Endothelial cell (in vitro differentiated cells): ENCODE measurements at places on chromosomes 6 and 20. TPM values are rescaled to one million over a fixed set of nuclear protein-coding genes. Genes with fewer than 3 reads are reported as not detected.

GRCh38 chr6:135037541-135037940 lies 17.1 kb downstream of the HBS1L start:
- no peak for DNase-seq
- no peaks in the 10 kb centered on the region for H3K4me1 ChIP-seq
- H3K27ac ChIP-seq, result no peak overlapping the region
- peaks cover 3% of the 10 kb centered on the region for H3K36me3 ChIP-seq

Gene SLC24A3
- total RNA-seq, result 0.15 TPM

DNA sequence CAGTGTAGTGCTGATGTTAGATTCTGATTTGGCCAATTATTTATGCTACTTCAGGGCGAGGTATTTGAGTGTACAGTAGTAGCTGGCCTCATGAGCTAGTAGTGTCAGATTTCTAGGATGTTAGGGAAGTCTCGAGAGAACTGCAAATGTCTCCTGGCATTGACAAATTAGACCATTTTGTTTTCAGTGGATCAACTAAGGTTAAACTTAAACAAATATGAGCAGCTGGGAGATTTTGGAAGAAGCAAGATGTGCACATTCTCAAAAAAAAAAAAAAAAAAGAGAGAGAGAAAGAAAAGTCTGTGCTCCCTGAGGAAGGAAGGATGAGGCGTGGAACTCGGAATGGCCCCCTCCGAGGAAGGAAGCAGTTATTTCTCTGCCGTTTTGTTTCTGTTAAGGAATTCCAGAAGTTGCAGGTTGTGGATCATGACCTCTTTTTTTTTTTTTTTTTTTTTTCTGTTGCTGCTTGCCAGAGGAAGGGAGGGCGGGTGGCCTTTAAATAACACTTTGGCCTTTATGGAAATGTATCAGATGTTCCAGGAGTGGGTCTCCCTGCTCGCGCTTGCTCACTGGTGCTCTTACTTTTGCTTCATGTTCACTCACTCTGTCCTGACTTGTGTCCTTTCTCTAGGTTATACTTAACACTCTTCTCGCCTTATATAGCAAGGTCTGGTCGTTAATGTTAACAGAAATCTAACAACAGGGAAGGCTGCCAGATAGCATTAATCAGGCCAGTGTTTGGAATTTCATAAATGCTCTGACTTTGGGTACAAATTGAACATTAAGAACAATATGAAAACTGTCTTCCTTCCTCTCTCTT lies 124.4 kb downstream of the TCP11 start:
- peaks cover 3% of the 10 kb centered on the region for H3K27me3 ChIP-seq
- peaks cover 74% of the 10 kb centered on the region for H3K4me1 ChIP-seq
- DNase-seq, result no peak
- peaks cover 5% of the 10 kb centered on the region for H3K36me3 ChIP-seq
- H3K27ac ChIP-seq, result peak overlapping the region; percentile 65
- no peak overlapping the region for H3K4me3 ChIP-seq

DNA sequence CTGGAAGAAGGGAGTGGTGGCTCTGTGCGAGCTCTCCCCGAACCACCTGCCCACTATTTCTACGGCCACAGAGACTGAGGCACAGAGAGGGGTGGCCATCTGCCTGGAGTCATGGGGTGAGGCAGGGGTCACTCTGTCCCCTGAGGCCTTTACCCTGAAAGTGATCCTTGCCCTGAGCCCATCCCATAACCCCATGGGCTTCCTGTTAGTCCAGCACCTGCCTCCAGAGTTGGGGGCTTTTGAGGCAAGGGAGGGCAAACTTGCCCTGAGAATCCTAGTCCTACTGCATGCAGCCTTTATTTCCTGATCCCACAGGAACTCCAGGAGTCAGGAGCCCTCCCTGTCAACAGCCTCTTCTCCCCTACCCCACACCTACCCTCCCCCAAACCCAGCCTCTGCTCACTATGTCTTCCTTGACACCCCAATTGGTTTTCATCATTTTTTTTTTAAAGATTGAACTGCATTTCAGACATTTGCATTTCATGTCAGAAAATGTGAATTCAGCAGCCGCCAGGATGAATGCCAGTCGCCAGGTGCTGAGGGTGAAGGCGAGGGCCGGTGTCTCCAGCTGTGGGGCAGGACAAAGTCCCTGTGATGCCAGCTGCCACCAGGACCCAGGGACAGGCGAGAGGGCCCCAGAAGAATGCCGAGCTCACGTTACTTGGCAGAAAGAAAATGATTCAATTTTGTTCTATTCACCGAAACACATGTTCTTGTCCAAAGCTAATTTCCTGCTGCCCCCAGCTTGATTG lies 47.6 kb upstream of the NNAT start:
- peaks cover 5% of the 10 kb centered on the region for H3K36me3 ChIP-seq
- H3K27ac ChIP-seq, result no peak overlapping the region
- H3K27me3 ChIP-seq, result peaks cover 8% of the 10 kb centered on the region
- no peak overlapping the region for H3K4me3 ChIP-seq

DNA sequence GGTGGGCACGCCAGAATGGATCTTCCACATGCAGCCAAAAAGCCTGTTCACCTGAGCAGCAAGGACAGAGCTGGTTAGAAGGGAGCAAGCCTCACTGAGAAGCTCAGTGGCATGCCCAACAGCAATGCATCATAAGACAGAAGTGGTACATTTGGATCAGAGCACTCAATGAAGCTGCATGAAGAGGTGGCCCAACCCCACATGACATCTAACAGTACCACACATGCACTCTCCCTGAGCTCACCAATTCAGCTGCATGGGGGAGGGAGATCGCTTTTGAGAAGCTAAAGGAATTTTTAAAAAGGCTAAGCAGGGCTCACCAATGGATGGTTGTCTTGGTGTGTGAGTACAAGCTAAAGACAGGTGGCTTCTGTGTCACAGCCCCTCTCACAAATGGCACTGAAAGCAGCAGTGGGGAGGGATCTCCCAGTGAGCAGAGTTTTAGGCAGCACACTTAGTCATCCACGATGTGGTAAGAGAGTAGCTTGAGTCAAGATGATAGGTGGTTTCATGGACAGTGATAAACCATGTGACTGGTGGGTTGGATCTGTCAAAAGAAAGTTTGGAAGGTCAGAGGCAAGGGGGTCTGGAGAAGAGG lies 166.6 kb upstream of the TAB2 start:
- H3K36me3 ChIP-seq, result peaks cover 7% of the 10 kb centered on the region
- peaks cover 3% of the 10 kb centered on the region for H3K27me3 ChIP-seq
- DNase-seq, result no peak
- H3K4me3 ChIP-seq, result peak overlapping the region; percentile 54
- peaks cover 5% of the 10 kb centered on the region for H3K4me1 ChIP-seq
- no peak overlapping the region for H3K27ac ChIP-seq

Gene LY6G6F
- not detected for total RNA-seq

DNA sequence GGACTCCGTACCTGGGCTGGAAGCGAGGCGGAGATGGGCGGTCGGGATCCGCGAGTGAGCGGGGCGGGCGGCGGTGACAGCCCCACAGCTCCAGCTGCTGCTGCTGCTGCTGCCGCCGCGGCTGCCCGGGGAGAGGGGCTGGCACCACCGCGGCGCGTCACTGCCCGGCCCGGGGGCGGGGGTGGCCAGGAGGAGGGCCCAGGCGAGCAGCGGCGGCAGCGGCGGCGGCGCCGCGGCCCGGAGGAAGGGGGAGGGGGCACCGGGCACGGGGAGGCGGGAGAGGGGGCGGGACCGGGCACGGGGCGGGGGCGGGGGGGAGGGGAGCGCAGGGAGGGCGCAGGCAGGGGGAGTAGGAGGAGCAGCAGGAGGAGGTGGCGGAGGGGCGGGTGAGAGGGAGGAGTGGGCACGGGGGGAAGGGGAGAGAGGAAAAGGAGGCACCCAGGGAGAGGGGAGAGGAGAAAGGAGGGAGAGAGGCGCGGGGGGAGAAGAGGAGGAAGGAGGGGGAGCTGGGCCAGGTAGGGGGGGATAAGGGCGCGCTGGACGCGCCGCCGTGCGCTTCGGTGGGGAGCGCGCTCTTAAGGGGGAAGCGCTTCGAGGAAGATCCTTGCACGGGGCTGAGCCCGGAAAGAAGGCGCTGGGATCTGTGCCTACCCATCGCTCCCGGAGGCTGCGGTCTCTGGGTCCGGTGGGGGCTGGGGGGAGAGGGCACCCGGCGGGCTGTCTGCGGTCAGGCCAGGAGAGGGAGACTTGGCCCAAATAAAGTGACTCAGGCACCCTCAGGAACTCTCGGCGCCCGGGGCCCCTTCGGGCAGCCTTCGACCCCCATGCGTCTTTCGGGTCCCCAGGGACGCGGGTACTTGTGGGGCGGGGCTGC lies 101.5 kb downstream of the NOL4L start:
- H3K27me3 ChIP-seq, result peaks cover 23% of the 10 kb centered on the region
- H3K27ac ChIP-seq, result no peak overlapping the region
- peaks cover 17% of the 10 kb centered on the region for H3K36me3 ChIP-seq
- peak; percentile 90 for DNase-seq

DNA sequence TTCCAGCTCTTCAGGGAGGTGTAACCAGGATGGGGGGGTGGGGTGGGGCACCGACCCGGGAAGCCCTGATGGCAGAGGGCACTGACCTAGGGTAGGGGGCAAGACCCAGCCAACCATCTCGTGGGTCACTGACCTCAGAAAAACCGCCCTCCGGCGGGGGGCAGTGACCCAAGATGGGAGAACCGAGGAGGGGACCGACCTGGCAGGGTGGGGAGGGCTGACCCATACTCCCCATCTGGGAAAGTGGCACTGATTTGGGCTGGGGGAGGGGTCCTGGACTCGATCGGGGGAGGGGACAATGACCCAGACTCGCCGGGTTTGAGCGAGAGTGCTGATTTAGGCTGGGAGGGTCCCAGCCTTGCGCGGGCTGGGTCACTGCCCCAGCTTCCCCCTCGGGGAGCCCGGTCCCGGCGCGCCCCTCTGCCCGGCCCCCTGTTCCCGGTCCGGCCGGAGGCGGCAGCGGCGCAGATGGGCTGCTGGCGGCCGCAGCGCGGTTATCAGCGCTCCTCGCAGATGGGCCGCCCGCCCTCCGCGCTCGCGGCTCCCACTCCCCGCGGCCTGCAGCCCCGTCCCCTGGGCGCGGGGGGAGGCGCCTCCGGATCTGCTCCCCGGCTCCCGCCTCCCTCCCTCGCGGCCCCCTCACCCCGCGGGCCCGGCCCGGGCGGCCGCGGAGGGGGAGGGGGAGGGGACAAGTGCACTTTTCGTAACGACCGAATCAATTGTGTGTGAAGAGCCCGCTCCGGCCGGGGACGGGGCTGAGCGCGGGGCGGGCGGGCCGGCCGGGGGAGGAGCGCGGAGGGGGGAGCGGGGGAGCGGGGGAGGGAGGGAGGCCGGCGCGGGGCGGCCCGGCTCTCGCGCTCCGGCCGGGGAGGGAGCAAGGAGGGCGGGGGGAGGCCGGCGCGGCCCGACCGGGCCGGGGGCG lies 2.2 kb downstream of the NOL4L start:
- H3K4me3 ChIP-seq, result no peak overlapping the region
- H3K4me1 ChIP-seq, result peaks cover 9% of the 10 kb centered on the region
- DNase-seq, result peak; percentile 51
- no peak overlapping the region for H3K27ac ChIP-seq
- H3K27me3 ChIP-seq, result peaks cover 25% of the 10 kb centered on the region

GRCh38 chr6:20978151-20978614 lies 443.9 kb downstream of the CDKAL1 start:
- H3K4me1 ChIP-seq, result no peaks in the 10 kb centered on the region
- H3K27me3 ChIP-seq, result no peaks in the 10 kb centered on the region
- H3K4me3 ChIP-seq, result no peak overlapping the region
- DNase-seq, result no peak

DNA sequence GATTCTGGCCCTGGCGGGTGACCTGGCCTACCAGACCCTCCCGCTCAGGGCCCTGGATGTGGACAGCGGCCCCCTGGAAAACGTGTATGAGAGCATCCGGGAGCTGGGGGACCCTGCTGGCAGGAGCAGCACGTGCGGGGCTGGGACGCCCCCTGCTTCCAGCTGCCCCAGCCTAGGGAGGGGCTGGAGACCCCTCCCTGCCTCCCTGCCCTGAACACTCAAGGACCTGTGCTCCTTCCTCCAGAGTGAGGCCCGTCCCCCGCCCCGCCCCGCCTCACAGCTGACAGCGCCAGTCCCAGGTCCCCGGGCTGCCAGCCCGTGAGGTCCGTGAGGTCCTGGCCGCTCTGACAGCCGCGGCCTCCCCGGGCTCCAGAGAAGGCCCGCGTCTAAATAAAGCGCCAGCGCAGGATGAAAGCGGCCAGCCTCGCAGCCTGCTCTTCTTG lies 868 bp upstream of the SLC2A4RG start:
- no peak overlapping the region for H3K4me3 ChIP-seq
- peaks cover 17% of the 10 kb centered on the region for H3K36me3 ChIP-seq
- peak; percentile 60 for DNase-seq
- H3K4me1 ChIP-seq, result no peaks in the 10 kb centered on the region

Gene NKX2-2
- total RNA-seq, result 0.82 TPM
